ENCODE measurements at places on chromosomes 13 and 19.

DNA sequence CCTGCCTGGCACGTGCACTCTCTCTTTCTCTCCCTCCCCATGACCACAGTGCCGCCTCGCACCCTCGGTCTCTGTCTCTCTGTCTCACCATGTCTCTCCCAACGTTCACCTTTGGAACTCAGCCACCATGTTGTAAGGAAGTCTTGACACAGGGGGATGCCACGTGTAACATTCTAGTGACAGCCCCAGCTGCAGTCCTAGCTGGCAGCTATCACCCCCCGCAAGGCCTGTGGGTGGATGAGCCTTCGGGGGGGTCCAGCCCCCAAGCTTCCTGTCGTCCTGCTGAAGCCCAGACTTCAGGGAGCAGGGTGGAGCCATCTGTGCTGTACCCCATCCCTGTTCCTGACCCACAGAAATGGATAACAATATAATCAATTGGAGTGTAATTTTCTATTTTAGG is 118.5 kb downstream of the SOX1 start:
- DNase-seq: no peak

- no peak for DNase-seq
Observed at GRCh38 chr13:49319551-49319950, 71.8 kb downstream of the CDADC1 start.

DNA sequence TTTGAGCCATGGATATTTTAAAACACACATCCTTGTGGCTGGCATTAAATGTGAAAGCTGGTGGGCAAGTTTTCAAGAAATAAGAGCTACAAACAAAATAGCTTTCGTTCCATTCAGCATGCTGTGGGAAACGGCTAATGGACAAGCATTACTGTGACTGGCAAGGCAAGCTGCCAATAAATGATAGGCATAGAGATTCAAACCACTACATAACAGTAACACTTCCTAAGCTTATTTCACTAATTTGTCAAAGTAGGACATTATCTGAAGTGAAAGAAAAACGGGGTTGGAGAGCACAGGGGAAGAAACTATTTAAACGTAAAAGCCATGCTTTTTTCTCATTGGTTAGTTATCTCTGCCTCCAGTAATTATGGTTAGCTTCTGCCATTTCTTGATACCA is 26.0 kb downstream of the OBI1 start:
- DNase-seq: no peak

GRCh38 chr19:55857149-55857548 is 20.8 kb downstream of the NLRP4 start:
- DNase-seq: no peak
